ENCODE measurements at places on chromosomes 4 and X.

GRCh38 chr4:165766976-165767375, 106.1 kb upstream of the TLL1 start:
- no peak overlapping the region for H3K27ac ChIP-seq
- no peaks in the 10 kb centered on the region for H3K36me3 ChIP-seq
- no peaks in the 10 kb centered on the region for H3K27me3 ChIP-seq
- H3K4me1 ChIP-seq = no peaks in the 10 kb centered on the region

DNA sequence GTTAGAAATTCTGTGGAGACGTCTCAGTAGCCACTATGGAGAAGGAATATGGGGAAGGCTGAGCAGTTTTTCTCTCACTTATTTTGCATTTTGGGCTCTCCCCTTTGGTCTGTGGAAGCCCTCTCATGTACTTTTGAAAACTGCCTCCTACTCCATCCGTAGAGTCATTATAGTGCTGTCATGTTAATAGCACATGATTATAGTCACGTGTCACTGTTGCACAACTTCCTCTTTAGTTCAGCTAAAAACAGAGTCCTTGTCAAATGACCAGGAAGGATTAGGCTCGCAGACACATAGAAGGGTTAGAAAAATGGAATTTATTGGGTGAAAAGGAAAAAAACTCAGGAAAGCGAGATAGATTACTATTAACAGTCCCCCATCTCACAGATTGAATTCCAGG, 258.2 kb upstream of the CXorf51A start:
- DNase-seq = no peak
- H3K27ac ChIP-seq = no peak overlapping the region
- H3K4me1 ChIP-seq = no peaks in the 10 kb centered on the region
- H3K27me3 ChIP-seq = no peaks in the 10 kb centered on the region

DNA sequence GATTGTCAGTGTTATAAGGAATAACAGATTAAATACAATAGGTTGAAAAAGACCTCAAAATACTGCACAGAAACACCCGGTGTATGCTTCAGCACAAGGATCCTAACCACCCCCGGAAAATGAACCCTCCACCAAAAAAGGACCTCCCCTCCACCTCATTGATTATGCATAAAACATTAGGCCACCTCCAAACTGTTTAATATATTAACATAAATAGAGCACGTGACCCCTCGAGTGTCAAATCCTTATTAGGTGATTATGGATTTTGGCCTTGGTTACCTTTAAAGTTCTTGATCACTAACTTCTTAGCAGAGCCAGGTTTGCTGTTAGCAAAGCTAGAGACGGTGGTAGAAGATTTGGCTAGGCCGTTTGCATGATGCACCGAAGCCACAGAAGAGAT, 958 bp downstream of the CUL4B start:
- peak overlapping the region; percentile 95 for H3K27ac ChIP-seq
- H3K4me1 ChIP-seq = peaks cover 25% of the 10 kb centered on the region
- DNase-seq = peak; percentile 8
- H3K27me3 ChIP-seq = no peaks in the 10 kb centered on the region
- H3K36me3 ChIP-seq = peaks cover 15% of the 10 kb centered on the region

DNA sequence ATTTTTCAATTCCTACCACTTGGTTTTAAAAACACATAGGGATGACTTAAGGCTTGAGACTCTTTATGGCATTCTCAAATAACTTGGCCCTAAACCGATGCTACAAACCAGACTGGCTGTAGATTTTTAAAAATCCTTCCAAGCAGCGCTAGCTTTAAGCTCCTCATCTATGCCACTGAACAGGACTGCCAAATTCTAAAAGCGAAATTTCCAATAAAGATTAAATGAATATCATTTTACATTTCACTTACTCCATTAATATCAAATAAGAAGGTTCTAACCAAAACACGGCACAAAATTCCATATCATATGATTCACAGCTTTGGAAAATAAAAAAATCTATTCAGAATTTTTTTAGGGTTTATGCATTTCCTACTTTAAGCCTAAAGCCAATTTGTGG, 134.2 kb downstream of the FANCB start:
- DNase-seq = no peak
- no peak overlapping the region for H3K27ac ChIP-seq
- H3K27me3 ChIP-seq = no peaks in the 10 kb centered on the region
- H3K36me3 ChIP-seq = no peaks in the 10 kb centered on the region
- no peaks in the 10 kb centered on the region for H3K4me1 ChIP-seq
- no peak overlapping the region for H3K4me3 ChIP-seq

GRCh38 chr4:186266729-186267456, 904 bp downstream of the F11 start:
- no peaks in the 10 kb centered on the region for H3K36me3 ChIP-seq
- peaks cover 18% of the 10 kb centered on the region for H3K27me3 ChIP-seq
- no peak overlapping the region for H3K4me3 ChIP-seq
- no peak overlapping the region for H3K27ac ChIP-seq
- no peak for DNase-seq

- no peak overlapping the region for H3K27ac ChIP-seq
- DNase-seq = no peak
- H3K4me3 ChIP-seq = no peak overlapping the region
These were observed 124.5 kb upstream of the HSD17B10 start for GRCh38 chrX:53558646-53559045.

GRCh38 chr4:141849778-141850177, 213.4 kb downstream of the IL15 start:
- DNase-seq = no peak
- no peak overlapping the region for H3K4me3 ChIP-seq
- no peaks in the 10 kb centered on the region for H3K36me3 ChIP-seq
- no peak overlapping the region for H3K27ac ChIP-seq
- H3K4me1 ChIP-seq = no peaks in the 10 kb centered on the region
- H3K27me3 ChIP-seq = no peaks in the 10 kb centered on the region

- no peaks in the 10 kb centered on the region for H3K4me1 ChIP-seq
- H3K36me3 ChIP-seq = no peaks in the 10 kb centered on the region
- peaks cover 2% of the 10 kb centered on the region for H3K27me3 ChIP-seq
- H3K4me3 ChIP-seq = no peak overlapping the region
These were observed 18.5 kb downstream of the ADRA2C start for GRCh38 chr4:3784454-3785291.

- DNase-seq = no peak
- no peak overlapping the region for H3K4me3 ChIP-seq
- no peaks in the 10 kb centered on the region for H3K4me1 ChIP-seq
These were observed 8.0 kb downstream of the NR0B1 start for GRCh38 chrX:30301208-30301607.

- no peak for DNase-seq
- H3K27me3 ChIP-seq = no peaks in the 10 kb centered on the region
- no peaks in the 10 kb centered on the region for H3K36me3 ChIP-seq
- H3K4me1 ChIP-seq = no peaks in the 10 kb centered on the region
- no peak overlapping the region for H3K4me3 ChIP-seq
These were observed 581.8 kb downstream of the NLGN4X start for GRCh38 chrX:5646818-5647217.

- DNase-seq = no peak
- H3K36me3 ChIP-seq = no peaks in the 10 kb centered on the region
- H3K4me1 ChIP-seq = no peaks in the 10 kb centered on the region
- no peak overlapping the region for H3K4me3 ChIP-seq
These were observed 168.5 kb upstream of the LDB2 start for GRCh38 chr4:17066972-17067371.

GRCh38 chrX:123277821-123278220, 93.7 kb downstream of the GRIA3 start:
- H3K27me3 ChIP-seq = no peaks in the 10 kb centered on the region
- no peaks in the 10 kb centered on the region for H3K4me1 ChIP-seq
- H3K4me3 ChIP-seq = no peak overlapping the region
- no peak overlapping the region for H3K27ac ChIP-seq

GRCh38 chr4:133618963-133619362, 469.9 kb downstream of the PCDH10 start:
- H3K27me3 ChIP-seq = no peaks in the 10 kb centered on the region
- no peaks in the 10 kb centered on the region for H3K4me1 ChIP-seq
- H3K27ac ChIP-seq = no peak overlapping the region
- no peak for DNase-seq
- no peaks in the 10 kb centered on the region for H3K36me3 ChIP-seq

- H3K4me1 ChIP-seq = no peaks in the 10 kb centered on the region
- no peaks in the 10 kb centered on the region for H3K27me3 ChIP-seq
- no peaks in the 10 kb centered on the region for H3K36me3 ChIP-seq
- DNase-seq = no peak
These were observed 77.4 kb upstream of the AGA start for GRCh38 chr4:177519481-177520260.

GRCh38 chr4:6898763-6899162, 10.9 kb upstream of the TBC1D14 start:
- no peak overlapping the region for H3K4me3 ChIP-seq
- H3K27me3 ChIP-seq = no peaks in the 10 kb centered on the region
- H3K4me1 ChIP-seq = peaks cover 22% of the 10 kb centered on the region
- H3K36me3 ChIP-seq = no peaks in the 10 kb centered on the region

DNA sequence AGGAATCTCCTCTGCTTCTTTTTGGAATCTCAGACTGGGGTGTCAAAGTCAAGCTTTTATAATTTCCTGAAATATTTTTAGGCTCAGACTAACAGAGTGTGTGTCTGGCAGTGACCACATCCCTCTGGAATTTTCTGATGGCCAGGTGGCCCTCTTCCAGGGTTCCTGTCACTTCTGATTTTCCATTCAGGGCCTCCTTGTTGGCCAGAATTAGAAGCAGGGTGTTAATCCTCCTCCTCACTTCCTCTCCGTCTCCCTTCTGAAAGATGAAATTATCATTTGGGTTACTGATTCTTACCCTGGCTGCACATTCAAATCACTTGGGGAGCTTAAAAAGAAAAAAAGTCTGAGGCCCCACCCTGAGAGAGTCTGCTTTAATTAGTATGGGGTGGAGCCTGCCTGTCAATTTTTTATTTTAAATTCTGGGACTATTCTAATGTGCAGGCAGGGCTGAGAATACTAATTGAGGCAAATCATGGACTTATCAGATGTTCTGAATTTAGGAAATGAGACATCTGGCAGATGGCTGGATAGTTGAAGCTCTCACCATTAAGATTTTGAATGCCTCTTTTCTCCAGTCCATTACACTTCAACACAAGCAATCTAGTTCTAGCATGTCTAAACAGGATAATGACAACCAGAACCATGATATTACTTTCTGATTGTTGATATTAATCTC, 43.2 kb downstream of the HAND2 start:
- H3K27ac ChIP-seq = no peak overlapping the region
- no peak for DNase-seq
- H3K4me1 ChIP-seq = peaks cover 2% of the 10 kb centered on the region
- H3K4me3 ChIP-seq = no peak overlapping the region

GRCh38 chrX:81378560-81378959, 176.7 kb downstream of the SH3BGRL start:
- H3K4me1 ChIP-seq = no peaks in the 10 kb centered on the region
- peaks cover 4% of the 10 kb centered on the region for H3K27me3 ChIP-seq
- no peak overlapping the region for H3K4me3 ChIP-seq
- H3K27ac ChIP-seq = no peak overlapping the region

DNA sequence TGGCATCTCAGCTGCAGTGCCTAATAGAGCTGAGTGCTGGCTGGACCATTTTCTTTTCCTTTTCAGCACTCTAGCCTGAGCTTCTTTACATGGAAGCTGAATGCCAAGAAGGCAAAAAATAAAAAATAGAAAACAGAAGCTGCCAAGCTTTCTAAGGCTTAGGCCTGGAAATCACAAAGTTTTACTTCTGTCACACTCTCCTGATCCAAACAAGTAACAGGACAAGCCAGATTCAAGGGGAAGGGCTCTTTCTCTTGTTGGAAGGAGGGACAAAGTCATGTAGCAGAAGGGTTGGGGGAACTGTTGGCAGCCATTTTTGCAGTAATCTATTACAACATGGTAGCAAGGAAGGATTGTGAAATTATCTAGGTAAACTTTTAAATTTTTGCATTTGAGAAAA, 131.8 kb downstream of the MSL3 start:
- H3K36me3 ChIP-seq = no peaks in the 10 kb centered on the region
- DNase-seq = no peak
- H3K4me3 ChIP-seq = no peak overlapping the region
- H3K4me1 ChIP-seq = no peaks in the 10 kb centered on the region

- peaks cover 3% of the 10 kb centered on the region for H3K36me3 ChIP-seq
- H3K4me3 ChIP-seq = no peak overlapping the region
- peak overlapping the region; percentile 65 for H3K27ac ChIP-seq
- H3K27me3 ChIP-seq = no peaks in the 10 kb centered on the region
- no peak for DNase-seq
- H3K4me1 ChIP-seq = peaks cover 86% of the 10 kb centered on the region
These were observed 8.0 kb downstream of the KLF3 start for GRCh38 chr4:38672074-38672396.

DNA sequence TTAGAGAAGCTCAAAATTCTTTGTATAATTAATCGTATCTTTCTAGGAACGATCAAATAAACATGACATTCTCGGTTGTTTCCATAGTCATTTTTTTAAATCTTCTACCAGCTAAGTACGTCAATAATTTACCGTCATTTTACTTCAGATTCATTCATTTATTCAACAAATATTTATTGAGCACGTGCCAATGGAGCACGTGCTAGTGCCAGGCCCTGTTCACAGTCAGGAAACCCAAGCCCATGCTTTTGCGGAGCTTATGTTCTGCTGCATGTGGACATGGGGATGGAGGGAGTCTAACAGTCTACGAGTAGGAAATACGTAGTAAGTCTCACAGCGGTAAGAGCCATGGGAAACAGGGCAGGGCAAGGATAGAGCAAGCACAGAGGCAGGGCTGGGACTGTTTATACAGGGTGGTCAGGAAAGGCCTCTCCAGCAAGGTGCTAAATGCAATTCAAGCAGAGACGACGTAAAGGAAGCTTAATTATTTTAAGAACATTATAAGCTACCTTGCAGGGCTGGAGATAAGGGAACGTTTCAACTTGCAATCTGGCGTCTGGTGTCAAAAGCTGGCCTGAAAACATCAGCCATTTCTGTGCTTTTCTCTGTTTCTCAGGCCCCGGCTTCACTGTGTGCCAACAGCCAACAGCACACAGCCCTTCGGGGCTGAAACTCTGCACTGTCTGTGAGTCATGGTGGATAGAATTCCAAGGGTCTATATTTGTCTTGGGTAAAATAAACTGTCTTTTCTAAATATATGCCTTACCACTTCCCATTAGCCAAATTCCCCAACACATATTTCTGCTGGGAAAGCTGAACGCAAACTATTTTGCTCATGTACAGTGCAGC, 517.1 kb upstream of the ZFP42 start:
- no peaks in the 10 kb centered on the region for H3K27me3 ChIP-seq
- H3K36me3 ChIP-seq = no peaks in the 10 kb centered on the region
- H3K27ac ChIP-seq = no peak overlapping the region
- DNase-seq = no peak
- H3K4me1 ChIP-seq = no peaks in the 10 kb centered on the region
- no peak overlapping the region for H3K4me3 ChIP-seq

- H3K36me3 ChIP-seq = no peaks in the 10 kb centered on the region
- no peak overlapping the region for H3K4me3 ChIP-seq
- no peak overlapping the region for H3K27ac ChIP-seq
These were observed 35.1 kb downstream of the HS3ST1 start for GRCh38 chr4:11393551-11393950.
